A549 (cell line): ENCODE measurements at places on chromosomes 1 and 21. TPM values are rescaled to one million over a fixed set of nuclear protein-coding genes. Genes with fewer than 3 reads are reported as not detected.

Gene BARHL2
- not detected in 3 replicates for polyA plus RNA-seq

Gene PPM1J
- 0.32 to 0.51 TPM (median 0.33 TPM) in 3 replicates for polyA plus RNA-seq

Gene RGSL1
- not detected in 3 replicates for polyA plus RNA-seq

Gene IL20
- polyA plus RNA-seq, result not detected in 3 replicates

Gene SPRR2A
- polyA plus RNA-seq, result not detected in 3 replicates

Gene HES3
- polyA plus RNA-seq, result not detected in 3 replicates

Gene FMO2
- polyA plus RNA-seq, result not detected in 3 replicates

Gene SPRR4
- not detected in 3 replicates for polyA plus RNA-seq

Gene PDE9A
- polyA plus RNA-seq, result 0.58 to 1.5 TPM (median 1.3 TPM) in 3 replicates

Gene ZSWIM5
- polyA plus RNA-seq, result 0.39 to 0.52 TPM (median 0.49 TPM) in 3 replicates

Gene AGO1
- 5.2 to 5.7 TPM (median 5.6 TPM) in 3 replicates for polyA plus RNA-seq

Gene TCHH
- polyA plus RNA-seq, result 0.07 to 0.11 TPM (median 0.09 TPM) in 3 replicates

Gene MTMR11
- 10.9 to 16.2 TPM (median 14.5 TPM) in 3 replicates for polyA plus RNA-seq

Gene SLC45A1
- 1.7 to 2.2 TPM (median 1.8 TPM) in 3 replicates for polyA plus RNA-seq

Gene FTCD
- not detected in 3 replicates for polyA plus RNA-seq
